ENCODE measurements at places on chromosomes 3 and 15.

DNA sequence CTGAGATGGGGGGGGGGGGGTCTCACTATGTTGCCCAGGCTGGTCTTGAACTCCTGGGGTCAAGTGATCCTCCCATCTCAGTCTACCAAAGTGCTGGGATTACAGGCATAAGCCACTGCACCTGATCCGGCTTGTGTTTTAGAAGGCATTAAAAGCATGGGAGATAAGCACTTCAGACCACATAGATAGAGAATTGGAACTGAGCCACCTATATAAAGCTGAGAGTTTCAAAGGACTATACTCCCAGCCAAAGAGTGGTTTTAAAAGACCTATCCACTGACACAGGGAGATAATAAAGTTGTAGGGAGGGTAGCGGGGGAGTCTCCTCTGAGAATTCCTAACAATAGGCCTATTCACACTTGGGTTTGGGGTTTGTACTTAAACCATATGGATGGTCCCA, 34.8 kb downstream of the DENND4A start:
- no peak for DNase-seq

- no peak for DNase-seq
These were observed 215.0 kb upstream of the IGF1R start for GRCh38 chr15:98433346-98433745.

DNA sequence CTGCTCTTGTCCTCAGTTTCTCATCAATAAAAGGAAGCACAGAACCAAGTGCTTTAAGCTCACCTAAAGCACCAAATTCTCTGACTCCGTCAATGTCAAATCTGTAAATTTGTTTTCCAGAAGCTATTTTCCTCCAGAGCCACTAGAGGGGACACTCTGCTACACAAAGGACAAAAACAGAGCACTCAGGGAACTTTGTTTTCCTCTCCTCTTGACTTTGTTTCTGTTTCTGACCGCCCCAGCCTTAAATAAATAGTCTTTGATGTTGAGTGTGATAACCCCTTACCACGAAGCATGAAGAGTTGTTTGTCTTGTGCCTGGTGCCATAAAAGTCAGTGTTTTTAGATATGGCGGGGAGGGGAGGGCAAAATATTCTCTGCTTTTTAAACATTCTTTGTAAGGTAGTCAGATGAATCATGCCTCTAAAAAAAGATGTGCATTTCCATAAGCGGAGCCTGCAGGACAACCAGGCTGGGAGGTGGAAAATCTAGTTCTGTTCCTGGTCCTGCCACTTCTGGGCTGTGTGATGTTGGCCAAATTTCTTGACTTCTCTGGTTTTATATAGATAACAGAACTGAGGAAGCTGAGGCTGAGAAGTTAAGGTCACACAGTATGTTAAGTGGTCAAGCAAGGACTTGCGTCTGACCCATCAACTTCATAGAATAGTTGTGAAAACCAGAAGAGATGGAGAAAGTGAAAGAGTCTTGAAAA, 7.3 kb upstream of the ZBTB38 start:
- DNase-seq, result no peak

- DNase-seq, result no peak
These were observed 284.9 kb upstream of the TBC1D5 start for GRCh38 chr3:18027161-18027939.

DNA sequence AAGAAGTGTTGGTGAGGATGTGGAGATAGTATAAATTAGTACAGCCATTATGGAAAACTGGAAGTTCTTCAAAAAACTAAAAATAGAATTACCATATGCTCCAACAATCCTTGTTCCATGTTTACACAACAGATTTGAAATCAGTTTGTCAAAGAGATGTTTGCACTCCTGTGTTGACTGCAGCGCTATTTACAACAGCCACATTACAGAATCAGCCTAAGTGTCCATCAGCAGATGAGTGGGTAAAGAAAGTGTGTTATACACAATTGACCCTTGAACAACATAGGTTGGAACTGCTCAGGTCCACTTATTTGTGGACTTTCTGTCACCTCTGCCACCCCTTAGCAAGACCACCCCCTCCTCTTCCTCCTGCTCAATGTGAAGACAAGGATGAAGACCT, 34.7 kb downstream of the LMLN start:
- DNase-seq, result no peak

DNA sequence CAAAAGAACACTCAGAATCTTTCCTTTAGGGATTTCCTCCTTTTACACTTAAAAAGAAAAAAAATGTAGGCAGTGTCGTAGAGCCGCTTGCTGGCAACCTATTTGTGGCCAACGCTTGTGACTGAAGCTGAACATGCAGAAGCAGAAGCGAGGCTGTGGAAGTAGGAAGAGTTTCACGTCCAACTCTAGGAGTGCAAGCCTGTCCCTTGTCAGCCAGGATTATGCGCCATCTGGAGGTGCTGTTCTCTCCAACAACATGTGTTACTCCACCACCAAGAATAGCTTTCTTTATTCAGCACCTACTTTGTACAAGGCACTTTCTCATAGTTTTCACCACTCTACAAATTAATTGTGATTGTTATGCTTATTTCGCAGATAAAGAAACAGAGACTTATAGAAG, 223.2 kb upstream of the LMCD1 start:
- DNase-seq, result no peak

DNA sequence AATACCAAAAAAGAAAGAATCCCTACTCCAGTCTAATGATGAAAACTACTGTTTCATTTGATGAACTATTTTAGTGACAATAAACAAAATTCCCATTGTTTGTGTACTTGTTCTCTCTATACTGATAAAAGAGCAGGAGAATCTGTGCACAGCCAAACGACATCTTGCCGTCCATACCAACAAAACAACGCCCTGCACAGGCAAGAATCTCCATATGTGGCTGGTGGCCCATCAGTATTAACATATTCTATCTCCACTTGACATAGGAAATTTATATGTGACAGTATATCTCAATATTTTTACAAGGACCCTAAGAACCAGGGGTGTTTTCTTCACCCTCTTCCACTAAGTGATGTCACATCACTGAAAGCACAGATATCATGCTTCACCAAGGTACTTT, 279.5 kb downstream of the ULK4 start:
- no peak for DNase-seq

DNA sequence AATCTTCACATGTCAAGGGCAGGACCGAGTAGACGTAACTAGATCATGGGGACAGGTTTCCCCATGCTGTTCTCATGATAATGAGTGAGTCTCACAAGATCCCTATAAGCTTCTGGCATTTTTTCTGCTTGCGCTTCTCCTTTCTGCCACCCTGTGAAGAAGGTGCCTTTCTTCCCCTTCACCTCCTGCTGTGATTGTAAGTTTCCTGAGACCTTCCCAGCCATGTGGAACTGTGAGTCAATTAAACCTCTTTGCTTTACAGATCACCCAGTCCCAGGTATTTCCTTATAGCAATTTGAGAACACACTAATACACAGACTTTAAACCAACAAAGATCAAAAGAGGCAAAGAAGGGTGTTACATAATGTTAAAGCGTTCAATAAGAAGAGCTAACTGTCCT, 156.6 kb upstream of the UBE2E2 start:
- DNase-seq, result no peak

GRCh38 chr15:74906067-74906449, 593 bp downstream of the FAM219B start:
- no peak for DNase-seq

GRCh38 chr3:151935446-151935845, 62.0 kb downstream of the SUCNR1 start:
- no peak for DNase-seq

- no peak for DNase-seq
These were observed 21.4 kb downstream of the NOX5 start for GRCh38 chr15:69035918-69036258.

GRCh38 chr3:179608931-179609720, 4.5 kb downstream of the NDUFB5 start:
- DNase-seq, result no peak

- DNase-seq, result no peak
These were observed 8.8 kb upstream of the PRKAR2A start for GRCh38 chr3:48856469-48856868.

DNA sequence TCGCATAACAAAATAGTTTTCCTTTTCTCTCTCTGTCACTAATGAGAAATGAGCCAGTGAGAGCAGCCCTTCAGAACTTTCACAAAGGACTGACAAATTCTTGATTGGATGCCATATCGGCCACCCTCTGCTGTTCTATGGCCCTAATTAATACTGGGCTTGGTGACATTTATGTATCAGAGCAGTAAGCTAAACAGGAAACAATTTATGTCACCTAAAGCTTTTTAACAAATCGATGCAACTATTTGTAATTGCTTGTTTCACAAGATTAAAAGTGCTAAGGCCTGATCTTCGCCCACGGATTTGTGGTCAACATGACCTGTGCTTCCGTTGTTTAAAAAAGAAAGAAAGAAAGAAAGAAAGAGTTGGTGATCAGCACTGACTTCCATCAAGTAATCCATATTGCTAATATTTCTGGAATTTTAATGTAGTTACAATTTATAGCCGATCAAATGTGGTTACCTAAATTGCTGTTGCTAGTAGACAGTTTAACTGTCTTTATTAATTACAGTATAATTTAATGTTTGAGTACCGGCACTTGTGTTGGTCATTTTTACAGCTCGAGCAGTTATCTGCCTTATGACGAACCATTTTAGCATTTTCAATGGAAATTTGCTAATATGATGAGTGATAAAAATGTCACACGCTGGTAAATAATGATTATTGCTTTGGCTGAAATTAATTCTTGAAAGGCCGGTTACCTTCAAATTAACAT, 631.3 kb downstream of the FOXP1 start:
- no peak for DNase-seq

GRCh38 chr15:88321271-88321670, 64.7 kb upstream of the NTRK3 start:
- DNase-seq, result no peak
